ENCODE measurements at places on chromosomes 13 and 19. TPM values are rescaled to one million over a fixed set of nuclear protein-coding genes. Genes with fewer than 3 reads are reported as not detected.

DNA sequence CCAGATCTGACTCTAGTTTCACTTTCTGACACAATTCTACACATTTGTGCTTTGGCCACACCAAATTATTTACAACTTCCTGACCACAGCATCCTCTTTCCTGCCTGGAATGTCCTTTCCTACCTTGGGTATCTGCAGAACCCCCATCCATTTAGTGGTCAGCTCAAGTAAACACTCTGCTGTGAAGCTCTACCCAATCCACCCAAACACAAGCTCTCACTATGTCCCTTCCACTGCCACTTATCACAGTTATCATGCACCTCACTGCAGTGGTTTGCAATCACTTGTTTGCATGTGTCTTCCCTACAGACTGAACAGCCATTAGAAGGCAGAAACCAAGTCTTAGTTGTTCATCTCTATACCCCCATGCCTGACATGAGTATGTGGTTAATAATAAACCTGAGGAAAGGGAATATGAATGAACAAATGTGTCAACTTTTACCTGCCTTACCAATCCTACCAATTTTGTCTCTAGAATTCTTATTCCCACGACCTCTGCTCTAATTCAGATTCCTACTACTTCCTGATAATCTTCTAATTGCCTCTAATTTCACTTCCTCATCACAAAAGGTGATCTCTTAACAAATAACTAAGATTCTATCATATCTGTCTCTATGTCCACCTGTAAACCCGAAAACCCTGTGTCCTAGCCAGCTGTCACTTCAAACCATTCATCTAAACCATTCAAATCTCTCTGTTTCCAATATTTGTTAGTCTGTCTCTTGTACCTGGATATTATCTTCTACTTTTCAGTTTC, 25.1 kb downstream of the LNX2 start:
- DNase-seq = no peak
- no peak overlapping the region for H3K27ac ChIP-seq
- no peaks in the 10 kb centered on the region for H3K27me3 ChIP-seq
- no peak overlapping the region for H3K4me3 ChIP-seq

- DNase-seq = no peak
- no peak overlapping the region for H3K4me3 ChIP-seq
- H3K36me3 ChIP-seq = no peaks in the 10 kb centered on the region
These were observed 63.4 kb downstream of the INSR start for GRCh38 chr19:7230826-7231225.

DNA sequence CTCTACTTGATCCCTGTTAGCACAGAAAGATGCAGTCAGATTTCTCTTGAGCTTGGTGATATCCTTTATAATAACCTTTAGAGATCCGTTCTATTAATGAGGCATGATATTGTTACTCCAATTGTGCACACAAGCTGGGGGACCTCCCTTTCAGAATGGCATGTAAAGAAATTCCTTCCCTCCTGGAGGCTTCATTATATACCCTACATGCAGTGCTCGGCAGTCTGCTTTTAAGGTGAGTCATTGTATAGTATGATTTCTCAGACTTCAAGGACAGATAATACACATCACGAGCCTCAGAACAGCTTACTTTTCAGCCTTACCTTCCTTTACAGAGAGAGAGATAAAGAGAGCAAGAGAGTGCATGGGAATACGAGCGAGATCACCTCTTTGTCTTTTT, 261.3 kb downstream of the ATP8A2 start:
- no peaks in the 10 kb centered on the region for H3K4me1 ChIP-seq
- no peaks in the 10 kb centered on the region for H3K36me3 ChIP-seq
- H3K27ac ChIP-seq = no peak overlapping the region
- no peak for DNase-seq

DNA sequence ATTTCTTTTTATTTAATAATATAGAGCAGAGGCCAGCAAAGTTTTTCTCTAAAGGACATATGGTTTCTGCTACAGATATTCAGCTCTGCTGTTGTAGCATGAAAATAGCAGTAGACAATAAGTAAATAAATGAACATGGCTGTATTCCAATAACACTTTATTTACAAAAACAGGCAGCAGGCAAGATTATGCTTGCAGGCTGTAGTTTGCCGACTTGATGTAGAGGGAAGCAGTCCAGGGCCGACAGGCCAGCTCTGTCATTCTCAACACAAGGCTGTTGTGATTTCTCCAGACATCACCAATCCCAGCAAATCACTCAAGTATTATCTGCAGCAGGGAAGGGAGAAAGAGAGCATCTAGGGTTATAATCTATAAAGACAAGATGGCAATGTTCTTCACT, 1062.5 kb upstream of the PCDH9 start:
- H3K4me3 ChIP-seq = no peak overlapping the region
- H3K27me3 ChIP-seq = no peaks in the 10 kb centered on the region
- no peak overlapping the region for H3K27ac ChIP-seq
- H3K4me1 ChIP-seq = no peaks in the 10 kb centered on the region

- H3K36me3 ChIP-seq = no peaks in the 10 kb centered on the region
- H3K27me3 ChIP-seq = peaks cover 49% of the 10 kb centered on the region
- no peak overlapping the region for H3K27ac ChIP-seq
- peaks cover 16% of the 10 kb centered on the region for H3K4me1 ChIP-seq
These were observed 573 bp upstream of the STARD13 start for GRCh38 chr13:33286128-33286527.

- H3K4me1 ChIP-seq = peaks cover 2% of the 10 kb centered on the region
- no peak overlapping the region for H3K27ac ChIP-seq
- no peaks in the 10 kb centered on the region for H3K36me3 ChIP-seq
- no peaks in the 10 kb centered on the region for H3K27me3 ChIP-seq
- H3K4me3 ChIP-seq = no peak overlapping the region
- DNase-seq = no peak
These were observed 3.8 kb downstream of the ATP4B start for GRCh38 chr13:113654175-113654560.

- H3K4me3 ChIP-seq = peak overlapping the region; percentile 72
- no peak overlapping the region for H3K27ac ChIP-seq
- DNase-seq = no peak
- no peaks in the 10 kb centered on the region for H3K27me3 ChIP-seq
- peaks cover 10% of the 10 kb centered on the region for H3K4me1 ChIP-seq
These were observed 99.6 kb downstream of the ZNF429 start for GRCh38 chr19:21604951-21605476.

ZNF793 gene
- total RNA-seq = 0.66 TPM

KCNJ14 gene
- 2.1 TPM for total RNA-seq

NLRP5 gene
- total RNA-seq = not detected

LGALS4 gene
- 1.6 TPM for total RNA-seq

ZNF221 gene
- total RNA-seq = 0.92 TPM

CAMSAP3 gene
- 0.23 TPM for total RNA-seq
